ENCODE measurements at places on chromosomes 7 and 10.

GRCh38 chr7:14839307-14839706, 63.2 kb downstream of the DGKB start:
- DNase-seq: no peak

DNA sequence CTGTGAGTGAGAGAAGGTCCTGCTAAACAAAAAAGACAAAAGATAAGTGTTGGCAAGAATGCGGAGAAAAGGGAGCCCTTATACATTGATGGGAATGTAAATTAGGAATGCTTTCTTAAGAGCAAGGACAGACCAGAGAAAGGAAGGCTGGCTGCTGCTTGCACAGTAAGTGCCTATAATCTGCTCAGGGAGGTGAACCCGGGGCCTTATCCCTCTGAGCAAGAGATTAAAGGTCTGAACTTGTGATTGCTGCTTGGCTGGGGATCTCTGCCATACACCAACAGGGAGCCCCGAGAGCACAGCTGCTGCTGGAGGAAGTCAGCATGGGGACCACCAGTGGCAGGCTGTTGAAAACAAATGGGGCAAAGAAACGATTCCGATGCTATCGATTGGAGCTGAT, 32.0 kb upstream of the CRTAC1 start:
- DNase-seq: no peak

DNA sequence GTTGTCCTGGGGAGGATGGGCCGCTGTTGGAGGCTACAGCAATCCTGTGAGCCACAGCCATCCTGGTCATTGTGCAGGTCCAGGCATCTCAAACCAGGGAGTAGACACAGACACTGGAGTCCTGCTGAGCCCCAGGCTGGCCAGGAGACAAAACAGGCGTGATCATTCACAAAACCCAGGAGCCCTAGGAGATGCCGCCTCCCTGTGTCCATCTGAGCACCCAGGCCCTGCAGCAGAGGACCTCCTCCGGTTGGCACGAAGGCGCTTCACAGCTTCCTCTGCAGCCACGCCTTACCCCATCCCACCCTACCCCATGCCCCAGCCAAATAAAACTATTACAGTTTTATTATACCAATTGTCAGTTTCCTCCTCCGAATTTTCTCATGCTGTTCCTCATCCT, 183.6 kb downstream of the PLXNA4 start:
- no peak for DNase-seq

GRCh38 chr7:107206706-107207105, 37.9 kb downstream of the HBP1 start:
- DNase-seq: no peak

DNA sequence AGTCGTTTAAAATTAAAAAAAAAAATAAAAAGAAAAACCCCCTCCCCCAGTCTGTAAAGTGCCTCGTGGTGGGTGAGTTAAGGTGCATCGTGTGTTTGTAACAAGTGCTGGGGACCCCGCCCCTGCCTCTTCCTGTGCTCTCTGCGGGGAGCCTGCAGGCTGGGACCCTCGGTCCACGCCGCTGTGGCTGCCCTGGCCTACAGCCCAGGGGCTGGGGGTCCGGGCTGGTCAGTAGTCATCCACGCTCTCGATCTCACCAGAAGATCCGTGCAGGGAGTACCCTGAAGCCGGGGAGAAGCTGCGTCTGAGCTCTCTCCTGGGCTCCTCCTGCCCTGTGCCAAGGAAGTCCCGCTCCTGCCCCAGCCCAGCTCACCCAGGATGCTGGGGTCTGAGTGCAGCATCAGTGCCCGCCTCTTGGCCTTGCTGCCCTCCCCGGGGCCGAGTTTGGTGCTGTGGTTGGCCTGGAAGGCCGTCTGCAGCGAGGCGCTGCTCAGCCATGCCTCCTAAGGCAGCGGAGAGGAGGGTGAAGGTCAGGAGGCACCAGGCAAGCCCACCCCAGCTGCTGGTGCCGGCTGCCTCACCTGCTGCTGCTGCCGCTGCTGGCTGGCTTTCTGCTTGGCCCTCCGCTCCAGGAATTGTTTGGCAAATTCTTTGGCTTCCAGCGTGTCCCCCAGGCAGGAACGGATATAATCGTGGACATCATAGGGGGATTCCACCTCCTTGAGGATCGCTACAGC, 8.1 kb downstream of the GNB2 start:
- DNase-seq: no peak

- no peak for DNase-seq
These were observed 11.7 kb downstream of the PLAC9 start for GRCh38 chr10:80144067-80144695.

DNA sequence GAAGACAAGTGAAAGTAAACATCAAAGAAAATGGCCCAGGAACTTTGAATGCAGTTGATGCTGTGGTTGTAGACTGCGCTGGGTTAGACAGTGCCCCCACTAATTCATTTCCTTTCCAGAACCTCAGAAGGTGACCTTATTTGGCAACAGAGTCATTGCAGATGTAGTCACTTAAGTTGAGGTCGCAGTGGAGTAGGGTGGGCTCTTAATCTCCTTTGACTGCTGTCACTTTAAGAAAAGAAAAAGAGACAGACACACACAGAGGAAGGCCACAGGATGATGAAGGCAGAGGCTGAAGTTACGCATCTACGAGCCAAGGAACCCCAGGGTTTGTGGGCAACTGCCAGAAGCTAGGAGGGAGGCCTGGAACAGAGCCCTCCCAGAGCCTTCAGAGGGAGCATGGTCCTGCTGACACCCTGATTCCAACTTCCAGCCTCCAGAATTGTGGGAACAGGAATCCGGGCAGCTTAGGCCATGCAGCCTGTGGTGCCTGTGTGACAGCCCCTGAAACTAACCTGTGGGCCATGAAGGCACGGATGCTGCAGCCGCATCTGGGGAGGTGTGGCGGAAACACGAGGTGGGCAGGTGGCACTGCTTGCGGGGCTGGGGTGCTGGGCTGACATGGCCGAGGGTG, 107.6 kb downstream of the PRKAG2 start:
- DNase-seq: no peak

GRCh38 chr10:34966040-34966439, 124.1 kb downstream of the CUL2 start:
- no peak for DNase-seq

GRCh38 chr10:129030603-129030895, 436.5 kb upstream of the MGMT start:
- no peak for DNase-seq

DNA sequence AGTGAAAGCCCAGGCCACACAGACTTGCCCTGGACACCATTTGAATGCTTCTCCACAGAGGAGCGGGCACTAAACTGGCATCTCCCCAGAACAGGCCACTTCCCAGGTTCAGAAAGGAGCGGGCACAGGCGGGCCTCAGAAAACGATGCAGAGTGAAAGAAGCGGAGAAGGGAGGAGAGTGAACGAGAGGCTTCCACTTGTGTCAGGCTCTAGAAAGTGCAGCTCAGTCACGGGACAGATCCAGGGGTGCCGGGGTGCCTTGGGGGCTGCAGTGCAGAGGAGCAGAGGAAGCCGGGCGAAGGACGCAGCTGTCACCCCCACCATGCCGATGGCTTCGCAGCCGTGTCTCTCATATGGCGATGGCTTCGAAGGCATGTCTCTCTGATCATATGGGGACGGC, 26.1 kb upstream of the PRKAR1B start:
- no peak for DNase-seq

DNA sequence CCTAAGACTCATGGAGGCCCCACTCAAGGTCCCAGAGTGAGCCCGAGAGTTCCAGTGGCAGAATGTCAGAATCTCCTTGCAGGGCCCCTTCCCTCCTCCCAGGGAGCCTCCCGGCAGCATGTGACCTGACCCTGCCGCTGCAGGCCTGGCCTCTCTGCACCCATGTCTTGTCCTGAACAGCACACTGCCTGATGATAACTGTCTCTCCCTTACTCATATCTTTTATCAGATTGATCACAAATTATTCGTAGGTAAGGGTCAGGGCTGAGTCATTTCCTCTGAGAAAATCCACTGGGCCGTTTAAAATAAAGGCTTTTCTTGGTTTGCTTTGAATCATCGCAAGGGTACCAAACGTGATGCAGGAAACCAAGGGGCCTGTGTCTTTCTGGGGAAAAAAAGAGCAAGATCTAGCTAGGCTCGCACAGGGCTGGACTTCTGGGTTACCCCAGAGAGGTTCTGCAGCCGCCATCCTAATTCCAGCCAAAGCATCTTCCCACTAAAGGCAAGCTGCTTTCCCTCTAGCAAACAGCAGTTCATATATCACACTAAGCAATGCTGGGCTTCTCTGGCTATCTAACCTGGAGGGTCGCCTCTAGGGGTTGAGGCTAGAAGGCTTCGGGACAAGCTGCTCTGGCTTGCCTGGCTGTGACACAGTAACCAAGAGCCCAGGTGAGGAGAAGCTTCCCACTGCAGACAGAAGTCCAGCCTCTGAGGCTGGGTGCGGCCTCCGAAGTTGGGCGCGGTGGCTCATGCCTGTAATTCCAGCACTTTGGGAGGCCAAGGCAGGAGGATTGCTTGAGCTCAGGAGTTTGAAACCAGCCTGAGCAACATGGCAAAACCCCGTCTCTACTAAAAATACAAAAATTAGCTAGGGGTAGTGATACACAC, 104.9 kb downstream of the SPDYE5 start:
- DNase-seq: peak; percentile 53

- no peak for DNase-seq
These were observed 195.3 kb downstream of the PHTF2 start for GRCh38 chr7:77993838-77994237.

DNA sequence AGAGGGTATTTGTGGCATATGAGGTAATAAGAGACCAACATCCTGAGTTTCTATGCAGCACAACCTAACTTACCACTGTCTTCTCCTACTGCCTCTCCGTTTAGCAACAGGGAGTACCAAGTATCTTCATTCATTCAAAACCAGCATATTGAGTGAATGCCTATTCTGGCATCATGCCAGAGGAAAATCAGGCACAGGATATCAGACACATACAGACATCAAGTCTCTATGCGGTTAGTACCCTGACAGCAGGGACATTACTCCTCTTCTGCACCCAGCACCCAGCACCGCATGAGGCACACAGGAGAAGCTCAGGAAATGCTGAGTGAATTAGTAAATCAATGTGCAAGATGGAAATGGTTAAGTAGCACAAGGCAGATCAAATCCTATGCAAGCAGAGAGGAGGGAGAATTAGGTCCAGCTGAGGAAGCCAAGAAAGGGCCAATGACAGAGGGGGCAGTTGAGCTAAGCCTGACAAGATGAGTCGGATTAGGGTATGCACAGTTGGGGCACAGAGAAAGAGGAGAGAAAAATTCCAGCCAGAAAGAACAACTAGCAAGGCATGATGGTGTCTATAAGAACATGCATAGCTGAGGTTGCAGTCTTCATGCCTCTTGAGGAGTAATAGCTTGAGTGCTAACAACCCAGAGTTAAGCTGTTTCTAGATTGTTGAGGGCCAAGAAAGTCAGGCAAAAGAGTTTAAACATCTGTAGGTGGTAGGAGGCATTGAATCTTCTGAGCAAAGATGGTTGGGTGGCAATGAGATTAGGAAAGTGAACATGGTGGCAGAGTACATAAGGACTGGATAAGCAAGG, 146.0 kb downstream of the PLXNA4 start:
- peak; percentile 51 for DNase-seq

- DNase-seq: no peak
These were observed 44.2 kb downstream of the DLD start for GRCh38 chr7:107934991-107935770.

Data from lung microvascular endothelial cell (primary cell).